ENCODE measurements at places on chromosomes 5 and 9. TPM values are rescaled to one million over a fixed set of nuclear protein-coding genes. Genes with fewer than 3 reads are reported as not detected.

- H3K4me3 ChIP-seq, result peak overlapping the region; percentile 21
- DNase-seq, result peak; percentile 80
- H3K27ac ChIP-seq, result no peak overlapping the region
- no peaks in the 10 kb centered on the region for H3K27me3 ChIP-seq
Observed at GRCh38 chr9:99184475-99185347, 37.0 kb downstream of the ALG2 start.

DNA sequence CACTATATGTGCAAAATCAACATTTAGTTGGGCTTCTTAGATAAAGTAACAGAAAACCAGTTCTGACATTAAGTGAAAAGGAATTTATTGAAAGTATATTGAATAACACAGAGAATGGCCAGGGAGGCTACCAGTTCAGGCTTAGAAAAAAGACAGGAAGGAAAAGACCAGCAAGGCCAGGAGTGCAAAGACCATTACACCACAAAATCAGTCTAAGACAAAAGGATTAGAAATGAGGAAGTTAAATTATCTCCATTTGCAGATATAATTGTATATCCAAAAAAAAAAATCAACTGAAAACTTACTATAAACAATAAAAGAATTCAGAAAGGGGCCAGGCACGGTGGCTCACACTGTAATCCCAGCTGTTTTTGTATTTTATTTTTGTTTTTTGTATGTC is 4.8 kb upstream of the TEX10 start:
- no peak overlapping the region for H3K4me3 ChIP-seq
- H3K27me3 ChIP-seq, result no peaks in the 10 kb centered on the region
- H3K27ac ChIP-seq, result no peak overlapping the region
- peaks cover 2% of the 10 kb centered on the region for H3K36me3 ChIP-seq
- DNase-seq, result no peak

WDR38 gene
- not detected for total RNA-seq

GRCh38 chr5:6359555-6360322 is 18.6 kb downstream of the MED10 start:
- H3K27ac ChIP-seq, result no peak overlapping the region
- H3K36me3 ChIP-seq, result no peaks in the 10 kb centered on the region
- H3K4me1 ChIP-seq, result no peaks in the 10 kb centered on the region
- DNase-seq, result no peak
- no peak overlapping the region for H3K4me3 ChIP-seq
- peaks cover under 1% of the 10 kb centered on the region for H3K27me3 ChIP-seq

DNA sequence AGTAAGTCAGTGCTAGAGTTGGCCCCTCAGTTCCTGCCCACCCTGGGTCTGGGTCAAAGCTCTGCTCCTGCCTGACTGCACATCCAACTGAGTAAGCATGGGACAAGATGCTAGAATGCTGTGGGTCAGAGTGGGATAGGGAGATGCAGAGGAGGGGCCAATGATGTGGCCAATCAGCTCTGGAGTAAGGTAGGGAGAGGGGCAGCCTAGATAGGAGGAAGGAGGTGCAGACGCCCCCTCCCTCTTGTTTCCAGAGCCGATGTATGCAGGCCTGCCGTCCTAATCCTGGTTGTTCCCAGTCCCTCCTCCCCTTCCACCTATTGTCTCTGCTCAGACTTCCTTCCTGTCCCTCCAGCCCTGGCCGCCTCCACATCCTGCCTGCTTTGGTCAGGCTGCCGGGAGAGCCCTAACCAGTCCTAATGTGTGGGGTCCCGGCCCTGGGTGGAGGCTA is 1.3 kb downstream of the ARAP3 start:
- peaks cover 22% of the 10 kb centered on the region for H3K27me3 ChIP-seq
- H3K4me3 ChIP-seq, result no peak overlapping the region
- H3K27ac ChIP-seq, result no peak overlapping the region
- no peaks in the 10 kb centered on the region for H3K36me3 ChIP-seq

All from HepG2 (cell line).